ENCODE measurements at places on chromosomes 13 and 19.
A peak's percentile ranks its signal among the peaks of the same experiment; 100 is the strongest.

- DNase-seq = peak; percentile 35
Observed at GRCh38 chr13:20902438-20903163, at the start of gene XPO4. XPO4 (minus strand) TSS chr13:20902746; CDS start chr13:20902738, 8 bp downstream.

DNA sequence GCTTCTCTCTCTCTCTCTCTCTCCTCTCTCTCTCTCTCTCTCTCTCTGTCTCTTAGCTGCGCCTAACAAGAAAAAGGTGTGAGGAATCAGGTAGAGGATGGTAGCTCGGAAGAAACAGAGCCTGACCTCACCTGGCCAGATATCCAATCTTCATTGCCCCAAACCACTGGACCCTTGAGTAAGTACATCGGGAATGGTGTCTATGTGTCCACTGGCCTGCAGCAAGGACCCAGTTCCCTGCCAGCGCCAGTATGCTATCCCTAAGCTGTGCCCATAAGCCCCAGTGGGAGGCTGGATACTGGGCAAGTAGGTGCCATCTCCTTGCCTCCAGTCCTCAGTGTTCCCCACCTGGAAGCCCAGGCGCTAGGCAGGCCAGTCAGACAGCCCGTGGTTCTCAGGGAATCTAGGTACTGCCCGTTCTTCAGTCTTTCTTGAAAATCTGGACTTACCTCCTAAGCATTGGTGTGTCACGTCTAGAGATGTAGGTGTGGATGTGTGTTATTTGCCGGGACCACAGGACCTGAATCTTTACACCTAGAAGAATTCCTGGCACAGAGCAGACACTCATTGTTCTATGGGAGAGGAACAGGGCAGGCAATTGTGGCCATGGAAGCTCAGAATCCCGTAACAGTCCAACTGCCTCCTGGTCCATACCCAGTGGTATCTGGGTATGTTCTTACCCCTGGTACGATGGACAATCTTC lies 7.3 kb downstream of the URAD start:
- DNase-seq = no peak

DNA sequence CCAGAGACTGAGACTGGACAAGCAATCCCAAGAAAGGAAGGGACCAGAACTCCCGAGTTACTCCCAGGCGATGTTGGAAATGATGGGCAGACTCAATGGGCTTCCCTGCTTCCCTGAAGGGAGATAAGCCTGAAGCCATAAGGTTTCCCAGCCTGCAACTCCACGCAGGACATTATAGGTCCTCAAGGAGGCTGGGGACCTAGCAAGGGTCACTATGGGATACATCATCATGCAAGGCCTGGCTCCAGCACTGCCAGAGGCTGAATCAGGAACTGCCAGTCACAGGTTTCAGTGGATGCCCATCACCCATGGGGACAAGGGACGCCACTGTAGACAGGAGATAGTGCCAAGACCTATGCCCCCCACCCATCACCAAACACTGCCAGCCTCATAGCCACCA lies 338.7 kb downstream of the IRS2 start:
- DNase-seq = no peak

GRCh38 chr13:72875233-72875632 lies 93.3 kb downstream of the PIBF1 start:
- no peak for DNase-seq

All from NCI-H2107 (cell line).